ENCODE measurements at places on chromosomes 3 and 15.

DNA sequence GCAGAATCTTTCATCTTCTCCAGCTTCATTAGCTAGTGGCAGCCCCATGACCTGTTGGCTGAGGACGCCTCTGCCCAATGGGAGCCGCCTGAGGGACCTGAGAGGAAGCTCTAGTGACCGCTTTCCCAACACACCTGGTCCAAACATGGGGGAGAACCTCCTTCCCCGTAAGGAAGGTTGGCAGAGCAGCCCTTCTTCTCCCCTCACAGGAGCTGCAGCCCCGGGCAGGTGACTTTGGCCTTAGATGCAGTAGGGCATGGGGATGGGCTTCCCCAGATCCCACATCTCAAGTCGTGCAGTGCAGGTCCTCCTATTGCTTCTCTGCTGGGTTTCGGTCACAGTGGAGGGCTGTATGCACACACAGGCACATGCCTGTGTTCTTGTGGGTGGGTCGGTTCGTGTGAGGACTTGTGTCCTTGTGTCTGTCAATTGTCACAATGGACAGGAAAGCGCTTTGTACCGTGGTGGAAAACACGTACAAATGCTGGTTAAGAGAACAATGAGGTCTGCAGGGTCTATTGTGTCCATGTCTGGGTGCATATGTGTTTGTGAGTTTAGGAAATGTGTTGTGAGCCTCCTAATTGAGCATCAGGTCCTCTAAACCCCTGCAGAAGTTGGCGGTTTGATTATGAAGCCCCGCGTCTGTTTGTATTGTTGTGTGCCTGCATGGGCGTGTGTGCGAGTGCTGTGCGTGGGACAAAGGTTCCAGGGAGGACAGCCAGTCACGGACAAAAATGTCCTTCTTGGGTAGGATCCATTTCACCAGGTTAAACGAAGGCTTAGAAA is 1.4 kb downstream of the ISLR2 start:
- DNase-seq: no peak

GRCh38 chr3:168360993-168361392 is 265.3 kb upstream of the GOLIM4 start:
- DNase-seq: no peak

- DNase-seq: no peak
Measured at GRCh38 chr3:169192643-169193042, 470.9 kb downstream of the MECOM start.

- no peak for DNase-seq
Measured at GRCh38 chr3:38573556-38573955, 75.9 kb downstream of the SCN5A start.

- peak; percentile 50 for DNase-seq
Measured at GRCh38 chr15:68205954-68206539, 915 bp upstream of the CALML4 start.

GRCh38 chr3:5488771-5489170 is 301.3 kb downstream of the EDEM1 start:
- DNase-seq: no peak

DNA sequence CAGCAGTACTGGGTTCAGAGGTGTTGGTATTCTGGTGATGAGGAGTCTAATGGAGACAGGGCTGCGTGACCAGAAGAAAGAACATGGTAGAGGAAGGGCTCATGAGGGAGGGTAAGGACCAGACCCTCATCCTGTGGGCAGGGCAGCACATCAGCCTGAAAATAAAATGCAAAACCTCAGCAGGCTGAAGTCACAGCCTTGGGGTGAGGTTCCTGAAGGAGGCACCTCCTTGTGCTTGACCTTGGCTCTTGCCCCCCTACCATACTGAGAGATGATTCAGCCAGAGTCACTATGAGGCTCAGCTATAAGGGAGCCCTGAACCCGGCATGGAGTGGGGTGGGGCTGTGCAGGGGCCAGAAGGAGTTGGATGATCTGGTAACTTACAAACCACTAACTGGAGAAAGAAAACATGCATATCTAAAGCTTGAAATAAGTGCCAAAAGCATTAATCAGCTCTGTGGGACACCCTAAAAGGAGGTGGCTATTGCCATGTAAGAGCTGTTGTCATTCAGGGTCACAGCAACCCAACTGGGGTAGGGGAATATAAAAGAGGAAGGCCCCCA is 60.2 kb downstream of the CORO2B start:
- DNase-seq: no peak
